ENCODE measurements at places on chromosomes 4 and X. TPM values are rescaled to one million over a fixed set of nuclear protein-coding genes. Genes with fewer than 3 reads are reported as not detected.

- DNase-seq, result no peak
Observed at GRCh38 chr4:177441061-177441802, 1.0 kb downstream of the AGA start.

DNA sequence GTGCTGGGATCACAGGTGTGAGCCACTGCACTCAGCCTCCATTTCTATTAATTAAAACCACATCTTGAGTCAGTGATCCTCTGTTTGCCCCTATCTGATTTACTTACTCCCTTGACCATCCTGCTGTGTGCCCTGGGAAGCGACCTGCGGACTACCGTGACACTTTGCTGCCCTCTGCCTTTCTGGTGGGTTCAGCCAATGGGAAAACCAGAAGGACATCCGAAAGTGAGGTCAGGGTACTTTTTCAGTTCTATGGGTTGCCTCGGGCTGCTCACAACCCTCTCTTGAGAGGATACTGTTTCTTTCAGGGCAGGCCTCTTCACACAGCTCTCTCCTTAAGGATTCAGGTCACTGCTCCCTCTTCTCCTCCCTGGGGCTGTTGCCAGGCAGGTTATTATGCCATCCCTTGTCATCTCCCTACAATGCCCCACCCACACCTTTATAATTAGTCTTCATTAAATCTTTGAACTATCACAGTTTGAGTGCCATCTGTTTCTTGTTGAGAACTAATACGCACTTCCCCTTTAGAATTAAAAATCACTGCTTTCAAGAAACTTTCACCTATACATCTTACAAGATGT is 21.4 kb downstream of the PLAC8 start:
- no peak for DNase-seq

DNA sequence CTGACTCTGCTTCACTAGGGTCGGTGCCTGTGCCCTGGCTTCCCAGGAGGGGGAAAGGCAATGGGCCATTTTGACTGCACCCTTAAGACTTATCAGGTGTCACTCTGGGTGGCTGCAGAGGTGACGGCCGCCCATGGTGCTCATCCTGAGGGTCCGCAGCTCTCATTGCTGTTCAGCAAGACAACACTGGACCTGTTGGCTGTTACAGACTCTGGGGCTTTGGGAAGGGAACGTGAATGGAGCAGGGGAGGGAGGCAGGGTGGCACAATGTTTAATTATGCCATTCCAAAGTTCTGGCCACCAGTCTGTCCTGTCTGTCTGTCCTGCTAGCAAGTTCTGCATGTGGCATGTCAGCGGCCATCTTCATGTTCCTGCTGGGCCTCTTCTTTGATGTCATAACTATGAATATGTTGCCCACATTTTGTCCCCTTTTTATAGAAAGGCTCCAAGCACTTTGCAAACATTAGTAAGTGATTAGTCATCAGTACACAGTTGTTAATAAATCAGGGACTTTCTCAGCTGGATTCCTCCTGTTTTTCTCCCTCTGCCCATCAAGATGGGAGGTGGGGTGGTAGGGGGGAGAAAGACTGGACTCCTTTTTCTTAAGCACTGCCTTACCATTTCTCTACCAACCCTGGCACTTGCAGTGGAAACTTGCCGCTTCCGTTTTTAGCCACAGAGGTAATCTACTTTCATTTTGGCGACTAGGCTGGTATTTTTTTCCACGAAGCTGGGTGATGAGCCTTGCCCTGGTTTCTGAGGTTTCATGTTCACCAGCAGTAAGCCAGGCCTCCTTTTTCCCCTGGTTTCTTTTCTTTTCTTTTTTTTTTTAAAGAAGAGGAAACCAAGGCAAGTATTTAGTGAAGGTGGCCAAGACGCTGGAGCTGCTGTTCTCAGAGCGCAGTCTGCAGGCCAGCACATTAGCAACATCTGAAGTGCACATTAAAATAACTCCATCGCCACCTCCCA is 88.6 kb upstream of the TRIM2 start:
- no peak for DNase-seq

PCDH7 gene
- total RNA-seq, result 156 TPM

ASB9 gene
- 3.0 TPM for total RNA-seq

IL2 gene
- total RNA-seq, result not detected

GRCh38 chr4:125168531-125168930 is 146.2 kb upstream of the FAT4 start:
- DNase-seq, result no peak

DNA sequence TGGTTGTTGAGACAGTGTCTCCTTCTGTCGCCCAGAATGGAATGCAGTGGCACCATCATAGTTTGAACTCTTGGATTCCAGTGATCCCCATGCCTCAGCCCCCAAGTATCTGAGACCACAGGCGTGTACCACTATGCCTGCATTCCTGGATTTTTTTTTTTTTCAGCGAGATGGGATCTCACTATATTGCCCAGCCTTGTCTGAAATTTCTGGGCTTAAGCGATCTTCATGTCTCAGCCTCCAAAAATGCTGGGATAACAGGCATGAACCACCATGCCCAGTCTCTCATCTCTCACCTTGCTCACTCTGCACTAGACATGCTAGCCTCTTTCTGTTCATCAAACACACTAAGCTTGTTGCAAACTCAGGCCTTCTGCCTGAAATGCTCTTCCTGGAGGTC is 104.1 kb downstream of the UBE2K start:
- DNase-seq, result no peak

MAGEA2 gene
- not detected for total RNA-seq

DIAPH2 gene
- total RNA-seq, result 26.5 TPM

GRCh38 chr4:118760493-118760892 is 75.3 kb downstream of the METTL14 start:
- DNase-seq, result no peak

SOD3 gene
- 164 TPM for total RNA-seq

PPEF2 gene
- not detected for total RNA-seq

ADH7 gene
- total RNA-seq, result not detected

- no peak for DNase-seq
Observed at GRCh38 chr4:48203819-48204218, 65.8 kb downstream of the TEC start.

SSX7 gene
- total RNA-seq, result not detected

FBXO8 gene
- total RNA-seq, result 42.8 TPM

TRIML2 gene
- total RNA-seq, result not detected

DNA sequence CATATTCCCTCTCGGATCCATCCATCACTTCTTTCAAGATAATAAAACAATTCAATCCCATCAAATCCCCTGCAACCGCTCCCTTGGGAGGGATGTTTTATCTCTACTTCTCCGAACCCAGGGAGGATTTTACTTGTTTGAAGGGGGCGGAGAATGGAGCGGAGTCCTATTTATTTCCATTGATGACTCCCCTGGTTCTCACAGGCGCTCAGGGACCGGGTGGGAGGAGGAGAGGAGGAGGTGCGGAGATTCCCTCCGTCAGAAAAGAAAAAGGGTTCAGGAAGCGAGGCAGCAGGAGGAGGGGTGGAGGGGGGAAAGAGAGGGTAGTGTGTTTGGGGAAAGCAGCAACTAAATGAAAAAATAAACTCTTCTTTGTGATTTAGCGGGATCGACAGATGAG is 2.1 kb downstream of the NDNF start:
- peak; percentile 62 for DNase-seq

NLRP2B gene
- 0.14 TPM for total RNA-seq

DNA sequence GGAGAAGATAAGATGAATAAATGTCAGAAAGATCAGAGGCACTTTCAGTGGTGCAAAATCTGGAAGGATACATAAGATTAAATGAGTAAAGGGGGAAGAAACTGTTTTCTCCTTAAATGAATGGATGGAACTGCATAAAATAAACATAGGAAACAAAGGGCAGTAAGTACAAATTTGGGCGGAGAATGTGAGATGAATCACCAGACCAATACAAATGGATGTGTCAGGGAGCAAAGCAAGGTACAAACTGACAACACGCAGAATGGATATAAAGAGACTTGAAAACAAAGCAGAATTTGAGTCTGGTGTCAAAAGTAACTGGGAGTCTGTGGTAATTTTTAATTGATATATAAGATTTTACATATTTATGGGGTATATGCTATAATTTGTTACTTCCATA is 175.3 kb upstream of the PCDH18 start:
- DNase-seq, result no peak

DNA sequence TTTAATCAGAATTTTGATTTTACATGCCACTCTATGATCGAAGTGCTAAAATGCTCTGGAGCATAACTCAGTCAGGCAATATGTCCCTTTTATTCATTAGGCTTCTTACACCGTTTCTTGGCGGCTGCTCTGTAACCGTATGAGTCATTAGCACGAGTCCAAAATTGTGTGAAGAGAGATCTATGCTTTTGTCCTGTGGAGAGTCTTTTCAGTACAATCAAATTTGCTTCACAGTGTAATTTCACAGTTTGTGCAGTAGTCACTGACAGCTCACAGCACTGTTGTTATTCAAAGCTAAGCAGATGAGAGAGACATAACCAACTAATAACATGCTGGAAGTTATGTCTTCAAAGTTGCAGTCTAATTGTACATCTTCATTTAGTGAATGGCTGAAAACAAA is 167.8 kb downstream of the PCDH10 start:
- no peak for DNase-seq

PRKX gene
- total RNA-seq, result 7.8 TPM

DNA sequence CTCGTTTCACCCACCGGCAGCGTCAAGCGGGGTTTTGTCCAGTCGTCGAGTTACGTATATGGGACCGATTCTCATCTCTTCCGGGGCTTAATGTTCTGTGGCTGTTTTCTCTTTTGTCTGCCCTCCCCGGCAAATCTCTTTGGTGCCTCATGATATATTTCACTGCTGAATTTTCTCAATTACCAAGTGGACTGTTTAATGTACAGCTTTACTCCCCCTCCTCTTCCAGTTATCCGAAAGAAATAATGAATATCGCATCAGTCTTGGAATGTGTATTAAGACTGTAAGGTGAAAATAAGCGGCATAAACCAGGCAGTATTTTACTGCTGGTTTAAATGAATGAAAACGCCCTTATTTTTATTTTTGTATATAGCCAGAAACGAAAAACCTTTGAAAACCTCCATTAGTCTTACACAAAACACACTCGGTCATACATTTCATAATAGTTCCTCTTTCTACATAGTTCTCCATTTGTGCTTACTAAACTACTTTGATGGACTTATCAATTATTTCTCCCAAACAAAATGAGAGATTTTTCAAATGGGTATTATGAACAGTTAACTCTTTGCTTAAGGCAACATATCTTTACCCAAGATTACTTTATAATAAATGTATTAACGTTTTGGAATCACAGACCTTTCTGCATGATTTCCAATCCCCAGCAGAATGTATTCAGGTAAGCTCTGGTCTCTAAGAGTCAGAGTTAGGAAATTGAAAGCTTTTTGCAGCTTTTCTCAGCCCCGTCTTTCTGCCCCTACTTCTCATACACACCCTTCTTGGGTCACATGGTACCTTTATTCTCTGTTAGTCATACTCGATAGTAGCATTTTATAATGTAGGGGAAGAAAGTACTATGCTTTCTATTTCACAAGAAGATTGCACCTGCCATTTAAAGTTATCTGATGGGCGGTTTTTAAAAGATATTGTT is 979 bp downstream of the RP2 start:
- no peak for DNase-seq

DNA sequence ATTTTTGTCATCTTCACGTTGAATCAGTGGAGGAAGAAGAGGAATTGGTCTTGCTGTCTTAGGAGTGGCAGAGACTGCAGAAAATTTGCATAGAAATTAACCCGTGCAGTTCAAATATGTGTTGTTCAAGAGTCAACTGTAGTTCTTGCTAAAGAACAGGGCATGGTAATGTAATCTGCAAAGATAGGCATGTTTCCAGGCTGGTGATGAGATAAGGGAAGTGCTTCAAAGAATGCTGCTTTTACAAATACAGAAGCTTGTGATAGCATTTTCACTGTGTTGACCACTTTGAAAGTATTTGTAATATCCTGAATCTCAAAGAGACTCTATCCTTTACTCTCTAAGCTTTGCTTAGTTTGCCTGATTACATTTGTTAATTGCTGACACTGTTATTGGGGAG is 60.1 kb downstream of the PRRG1 start:
- no peak for DNase-seq

DNA sequence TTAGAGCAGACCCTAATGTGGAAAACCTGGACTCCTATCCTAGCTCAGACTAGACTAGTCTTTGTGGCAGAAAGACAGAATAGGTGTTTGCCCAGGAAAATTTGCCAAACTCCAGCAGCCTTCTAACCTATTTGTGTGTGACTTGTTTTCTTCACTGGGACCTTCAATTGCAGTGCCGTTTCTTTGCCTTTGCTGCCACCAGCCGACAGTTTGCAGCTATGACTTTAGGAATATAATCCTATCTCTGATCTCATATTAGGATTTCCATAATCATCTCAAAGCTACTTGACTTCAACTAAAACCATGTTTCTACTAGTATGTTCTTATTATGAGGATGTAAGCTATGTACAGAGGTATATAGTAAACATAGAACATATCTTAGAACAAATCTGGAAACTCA is 60.2 kb upstream of the PGAM4 start:
- DNase-seq, result no peak
